ENCODE measurements at places on chromosomes 13 and 19.

GRCh38 chr13:41011382-41011956, 7.6 kb downstream of the ELF1 start:
- DNase-seq, result no peak

DNA sequence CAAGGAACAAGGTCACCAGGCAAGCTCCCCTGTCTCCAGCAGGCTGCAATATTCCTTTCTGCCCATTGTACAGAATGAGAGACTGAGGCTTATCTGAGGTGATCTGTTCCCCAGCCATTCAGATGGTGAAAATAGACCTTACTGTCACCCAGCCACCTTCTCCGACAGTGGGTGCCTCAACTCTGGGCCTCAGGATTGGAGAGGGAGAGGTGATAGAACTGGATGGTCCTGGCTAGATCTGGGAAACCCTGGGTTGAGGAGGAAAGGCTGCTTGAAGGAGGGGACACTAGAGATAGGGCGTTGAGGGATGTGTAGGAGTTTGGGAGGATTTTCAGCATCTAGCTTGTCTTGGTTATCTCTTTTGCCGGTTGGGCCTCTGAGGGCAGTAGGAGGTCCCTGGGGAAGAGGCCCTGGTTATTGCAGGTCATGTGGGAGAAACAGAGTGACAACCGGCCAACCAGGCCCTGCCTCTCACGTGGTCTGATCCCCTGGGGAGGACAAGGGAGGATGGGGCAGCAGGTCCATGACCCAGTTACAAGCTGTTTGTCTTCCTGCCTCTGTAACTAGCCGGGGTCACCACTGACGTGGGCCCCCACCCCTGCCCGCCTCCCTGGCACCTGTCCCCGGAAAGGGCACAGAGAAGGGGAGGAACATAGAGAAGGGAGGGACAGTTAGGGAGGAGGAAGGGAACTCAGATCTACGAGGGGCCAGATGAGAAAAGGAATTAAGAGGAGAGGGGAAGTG, 8.2 kb downstream of the NFIC start:
- no peak for DNase-seq

- DNase-seq, result no peak
Measured at GRCh38 chr13:95485045-95485517, 67.4 kb upstream of the CLDN10 start.

- no peak for DNase-seq
Measured at GRCh38 chr19:57850553-57851017, 926 bp downstream of the ZNF587 start.

- no peak for DNase-seq
Measured at GRCh38 chr13:26952551-26953143, 192.1 kb upstream of the GPR12 start.

GRCh38 chr13:113877149-113877990, 13.5 kb upstream of the GAS6 start:
- no peak for DNase-seq

GRCh38 chr13:99941086-99941485, 30.5 kb downstream of the ZIC5 start:
- no peak for DNase-seq
